Mucosa of gallbladder (tissue), 1 donor: ENCODE measurements at places on chromosomes 11 and 22. TPM values are rescaled to one million over a fixed set of nuclear protein-coding genes. Genes with fewer than 3 reads are reported as not detected.

Gene MS4A15
- total RNA-seq = not detected

DNA sequence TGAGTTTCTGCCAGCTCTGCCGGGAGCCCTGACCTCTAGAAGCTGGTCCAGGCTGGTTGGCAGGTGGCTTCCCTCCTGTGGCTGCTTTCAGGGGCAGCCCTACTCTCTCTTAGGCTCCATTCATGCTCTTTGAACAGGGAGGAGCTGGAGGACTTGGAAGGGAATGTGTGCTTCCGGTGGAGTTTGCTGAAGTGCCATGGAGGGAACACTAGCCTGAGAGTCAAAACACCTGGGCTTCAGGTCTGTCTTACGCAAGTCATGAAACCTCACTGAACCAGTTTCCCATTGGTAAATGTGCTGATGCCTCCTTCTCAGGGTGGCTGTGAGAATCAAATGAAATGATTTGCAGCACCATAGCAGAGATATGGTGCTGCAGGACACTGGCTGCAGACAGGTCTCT lies 224.5 kb downstream of the KIRREL3 start:
- no peak for DNase-seq

Gene INS
- 1.2 TPM for total RNA-seq

DNA sequence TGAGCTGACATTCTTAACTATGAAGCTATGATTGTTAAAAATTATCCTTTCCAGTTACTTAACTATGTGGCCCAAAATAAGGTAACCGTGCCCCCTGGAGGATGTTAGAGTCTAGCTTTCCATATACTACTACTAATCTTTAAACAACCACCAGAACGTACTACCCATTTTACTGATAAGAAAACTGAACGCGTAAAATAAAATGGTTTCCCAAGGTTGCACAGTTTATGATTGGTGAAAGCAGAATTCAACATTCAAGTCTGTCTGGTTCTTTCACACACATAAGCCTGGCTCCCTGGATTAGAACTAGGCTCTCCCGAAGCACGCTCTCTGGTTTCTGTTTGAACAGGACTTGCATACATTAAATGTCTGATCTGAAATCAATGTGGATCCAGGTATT lies 437.8 kb upstream of the CCDC90B start:
- peak; percentile 37 for DNase-seq

Gene TMEM121B
- total RNA-seq = 1.7 TPM

GRCh38 chr22:36589856-36590255 lies 60.9 kb upstream of the EIF3D start:
- DNase-seq = no peak

Gene OR6A2
- 0.06 TPM for total RNA-seq

DNA sequence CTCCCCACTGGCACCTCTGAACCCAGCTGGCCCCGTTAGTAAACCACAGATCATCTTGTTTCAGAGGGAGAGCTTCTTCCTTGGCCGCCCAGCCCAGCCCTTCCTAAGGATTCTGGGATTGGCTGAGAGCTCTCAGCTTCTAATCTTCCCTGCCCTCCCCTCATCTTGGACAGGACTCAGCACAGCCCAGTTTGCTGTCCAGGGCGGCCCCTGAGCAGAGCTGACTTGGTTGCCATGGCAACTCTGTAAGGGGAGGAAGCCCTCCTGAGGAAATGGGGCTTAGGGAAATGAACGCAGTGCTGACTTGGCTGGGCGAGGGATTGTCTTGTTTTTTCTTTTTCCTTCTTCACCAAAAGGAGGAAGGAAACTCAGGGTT lies 4.6 kb downstream of the APOL4 start:
- no peak for DNase-seq

DNA sequence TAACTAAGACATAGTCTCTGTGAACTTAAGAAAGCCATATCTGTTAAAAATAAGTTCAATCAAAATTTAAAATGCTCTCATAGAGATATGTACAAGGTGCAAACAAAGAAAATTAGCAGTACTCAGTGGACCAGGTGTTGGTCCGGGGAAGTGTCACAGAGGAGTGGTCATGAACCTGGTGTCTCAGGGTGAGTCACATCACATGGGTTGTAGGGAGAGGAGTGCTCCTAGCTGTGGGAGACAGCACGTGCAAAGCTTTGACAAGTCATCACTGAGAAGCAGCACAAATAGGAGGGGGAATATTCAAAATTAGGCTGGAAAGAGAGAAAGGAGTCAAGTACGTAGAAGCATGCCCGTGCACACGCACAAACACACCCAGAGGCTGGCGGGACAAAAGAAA lies 438.1 kb downstream of the NTM start:
- no peak for DNase-seq

GRCh38 chr11:120208777-120209176 lies 2.1 kb upstream of the OAF start:
- DNase-seq = no peak

GRCh38 chr11:117618982-117619355 lies 178.0 kb downstream of the DSCAML1 start:
- DNase-seq = no peak

DNA sequence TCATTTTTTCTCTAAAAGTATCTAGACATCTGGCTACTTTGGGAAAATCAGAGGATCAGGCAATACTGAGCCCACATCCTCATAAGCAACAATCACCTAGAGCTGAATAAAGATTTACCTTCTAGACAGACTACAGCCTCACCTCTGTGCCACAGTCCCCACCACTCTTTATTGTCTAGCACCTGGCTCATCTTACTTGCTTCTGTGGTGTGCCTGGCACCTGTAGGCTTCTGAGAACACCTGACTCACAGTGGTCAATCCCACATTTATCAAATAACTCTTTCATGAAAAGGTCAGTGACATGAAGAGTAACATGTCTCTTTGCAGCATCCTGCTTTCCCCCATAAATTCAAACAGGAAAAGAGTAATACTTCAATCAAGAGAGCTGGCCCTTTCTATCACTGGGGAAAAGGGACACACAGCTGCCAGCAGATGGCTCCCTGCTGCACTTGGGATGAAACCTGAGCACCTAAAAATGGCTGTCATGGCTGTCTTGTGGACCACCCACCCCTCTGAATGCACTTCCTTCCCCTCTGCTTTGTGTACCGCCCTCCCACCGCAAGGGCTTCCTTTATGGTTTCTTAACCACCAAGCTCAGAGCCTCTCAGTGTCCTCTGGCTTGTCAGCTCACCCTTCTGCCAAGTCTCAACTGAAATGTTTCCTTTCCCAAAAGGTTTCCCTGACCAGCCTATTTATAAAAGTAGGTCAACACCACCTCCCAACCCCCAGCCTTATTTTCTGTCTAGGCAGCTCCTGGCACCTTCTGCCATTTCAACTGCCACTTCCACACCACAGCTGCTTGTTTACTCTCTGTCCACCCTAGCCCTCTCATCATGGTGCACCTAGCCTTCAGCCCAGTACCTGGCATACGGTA lies 9.3 kb downstream of the TFIP11 start:
- DNase-seq = peak; percentile 29

DNA sequence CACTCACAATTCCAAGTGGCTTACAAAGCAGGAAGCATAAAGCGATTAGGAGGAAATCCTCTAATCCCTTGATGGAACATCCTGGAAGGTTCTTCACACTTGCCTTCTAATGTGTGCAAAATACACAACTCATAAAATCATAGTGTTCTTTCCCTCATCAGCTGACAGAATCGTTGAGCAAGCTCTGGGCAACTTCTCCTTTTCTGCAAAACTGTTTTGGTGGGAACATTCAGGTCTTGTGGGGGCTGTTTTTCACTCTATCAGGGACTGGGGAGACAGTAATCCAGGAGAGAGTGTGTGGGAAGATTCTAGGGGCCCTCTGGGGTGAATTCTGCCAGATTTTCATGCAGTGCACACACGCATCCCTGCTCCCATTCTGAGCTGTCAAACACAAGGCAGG lies 53.2 kb downstream of the IRAG1 start:
- DNase-seq = no peak

Gene DPP3
- 61.2 TPM for total RNA-seq

DNA sequence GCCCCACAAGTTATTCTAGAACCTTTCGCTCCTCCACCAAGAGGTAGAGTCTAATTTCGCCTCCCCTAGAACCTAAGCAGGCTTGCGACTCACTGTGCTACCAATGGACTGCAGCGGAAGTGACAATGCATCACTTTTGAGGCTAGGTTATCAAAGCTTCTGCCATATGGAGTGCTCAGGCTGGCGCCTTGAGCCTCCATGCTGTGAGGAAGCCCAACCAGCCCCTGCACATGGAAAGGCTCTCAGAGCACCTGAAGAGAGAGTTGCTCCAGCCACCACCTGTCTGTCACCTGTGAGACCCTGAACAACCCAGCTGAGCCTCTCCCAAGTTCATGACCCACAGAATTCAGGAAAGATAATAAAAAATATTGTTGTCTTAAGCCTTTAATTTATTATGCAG lies 29.3 kb upstream of the CBX7 start:
- no peak for DNase-seq

DNA sequence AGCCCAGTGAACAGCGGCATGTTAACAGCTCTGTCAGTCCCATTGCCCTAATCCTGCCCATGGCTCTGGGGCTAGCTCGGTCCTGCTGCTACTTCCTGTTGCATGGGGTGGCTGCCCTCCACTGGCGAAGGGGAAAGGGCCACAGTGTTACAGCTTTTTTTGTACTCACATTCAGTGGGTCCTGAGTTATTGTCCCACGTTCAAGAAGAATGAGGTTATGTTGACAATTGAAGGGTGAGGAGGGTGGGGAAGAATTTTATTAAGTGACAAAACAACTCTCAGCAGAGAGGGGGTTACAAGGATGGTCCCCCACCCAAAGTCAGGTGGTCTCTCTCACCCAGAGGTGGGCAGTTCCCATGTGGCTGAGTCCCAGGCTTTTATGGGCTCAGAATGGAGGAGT lies 17.7 kb upstream of the MS4A7 start:
- DNase-seq = no peak

- no peak for DNase-seq
Measured at GRCh38 chr22:29692327-29692640, 27.5 kb upstream of the CABP7 start.

- DNase-seq = no peak
Measured at GRCh38 chr11:18709414-18709813, 10.8 kb downstream of the TMEM86A start.

DNA sequence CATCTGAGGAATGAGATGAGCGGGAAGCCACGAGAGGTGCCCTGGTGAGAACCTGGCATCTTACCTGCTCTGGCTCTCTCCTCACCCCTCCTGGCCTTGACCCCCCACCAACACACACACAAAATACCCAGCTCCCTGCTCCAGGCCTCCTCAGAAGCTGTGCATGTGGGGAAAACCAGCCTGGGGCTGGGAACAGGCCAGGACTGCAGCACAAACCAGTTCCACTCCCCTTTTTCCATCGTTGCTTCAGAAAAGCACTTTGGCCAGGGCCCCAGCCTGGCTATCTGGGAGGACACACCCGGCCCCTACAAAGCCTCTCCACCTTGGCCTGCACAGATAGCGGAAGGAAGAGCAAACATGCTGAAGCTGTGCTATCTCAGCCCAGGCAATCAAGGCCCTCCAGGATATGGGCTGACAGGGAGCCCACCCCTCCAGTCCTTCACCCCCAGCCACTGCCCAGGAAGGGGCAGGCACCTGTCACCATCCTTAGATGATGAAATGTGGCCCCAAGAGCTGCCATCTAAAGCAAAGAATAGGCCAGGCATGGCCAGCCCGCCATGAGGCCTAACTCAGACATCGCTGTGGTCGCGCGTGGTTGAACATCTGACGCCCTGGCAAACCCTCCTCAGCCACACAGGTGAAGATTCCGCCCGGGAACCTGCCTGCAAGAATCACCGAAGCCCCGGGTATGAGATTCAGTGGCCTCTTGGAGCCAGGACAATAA lies 35.4 kb downstream of the PISD start:
- DNase-seq = no peak

- peak; percentile 46 for DNase-seq
Measured at GRCh38 chr11:83157594-83158356, 844 bp downstream of the PCF11 start.

DNA sequence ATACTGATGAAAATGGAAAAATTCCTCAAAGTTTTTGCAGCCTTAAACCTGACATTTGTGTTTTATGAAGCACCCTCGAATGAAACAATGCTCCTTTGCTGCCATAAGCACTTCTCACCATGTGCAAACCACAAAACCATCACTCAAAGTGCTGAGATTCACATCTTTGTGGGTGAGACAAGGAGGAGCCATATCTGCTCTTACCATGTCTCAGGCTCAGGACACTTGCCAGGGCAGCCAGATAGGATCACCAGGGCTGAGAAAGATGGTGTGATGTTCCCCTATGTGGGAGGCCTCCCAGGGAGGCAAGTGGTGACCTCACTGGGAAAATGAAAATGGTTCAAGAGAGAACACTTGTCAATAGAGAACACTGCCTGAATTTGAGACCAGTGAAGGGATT lies 120.4 kb downstream of the CCDC34 start:
- no peak for DNase-seq

DNA sequence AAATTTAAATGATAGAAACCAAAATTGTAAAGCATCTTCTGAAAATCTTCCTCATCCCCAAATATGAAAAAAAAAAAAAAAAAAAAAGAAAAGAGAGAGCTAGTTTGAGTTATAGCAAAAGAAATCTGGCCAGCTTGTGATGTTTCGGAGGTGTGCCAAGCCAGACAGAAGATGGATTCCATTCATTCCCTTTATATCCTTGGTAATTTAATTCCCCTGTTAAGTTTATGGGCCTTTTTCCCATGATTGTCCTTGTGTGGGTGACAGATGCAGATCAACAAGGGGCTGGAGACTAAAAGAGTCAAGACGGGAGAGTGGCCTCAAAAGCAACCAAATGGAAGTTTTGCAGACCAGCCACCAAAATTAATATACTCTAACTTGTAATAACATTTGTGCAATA lies 47.6 kb upstream of the PARVA start:
- DNase-seq = no peak
